ENCODE measurements at places on chromosomes 7 and 10.

GRCh38 chr10:49595003-49595712 is 15.0 kb upstream of the SLC18A3 start:
- no peaks in the 10 kb centered on the region for H3K36me3 ChIP-seq
- H3K4me3 ChIP-seq, result no peak overlapping the region
- H3K27me3 ChIP-seq, result peaks cover 2% of the 10 kb centered on the region
- H3K4me1 ChIP-seq, result no peaks in the 10 kb centered on the region

DNA sequence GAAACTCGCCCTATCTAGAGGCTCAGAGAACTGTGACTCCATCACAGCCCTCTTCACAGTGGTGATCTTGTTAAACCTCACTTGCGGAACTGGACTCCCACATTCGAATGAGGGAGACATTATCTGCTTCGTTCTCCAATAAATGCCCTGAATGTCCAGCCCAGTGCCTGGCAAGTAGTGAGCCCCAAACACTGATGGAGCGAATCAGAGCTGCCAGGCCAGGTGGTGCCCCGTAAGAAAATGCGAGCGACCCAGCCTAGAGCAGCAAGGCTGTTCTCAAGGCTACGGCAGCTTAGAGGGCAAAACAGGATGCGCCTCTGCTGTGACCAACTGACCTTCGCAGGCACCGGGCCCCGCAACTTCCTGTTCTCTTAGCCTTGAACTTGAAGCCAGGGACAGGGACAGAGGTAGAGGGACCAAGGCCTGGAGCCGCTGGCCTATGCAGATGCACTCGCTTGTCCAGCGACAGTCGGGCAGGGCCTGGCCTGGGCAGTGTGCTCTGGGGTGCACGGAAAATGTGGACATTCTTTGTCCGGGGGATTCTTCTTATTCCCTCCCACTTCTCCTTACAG is 217.6 kb downstream of the TCERG1L start:
- H3K27ac ChIP-seq, result no peak overlapping the region
- no peaks in the 10 kb centered on the region for H3K4me1 ChIP-seq
- no peaks in the 10 kb centered on the region for H3K27me3 ChIP-seq
- H3K4me3 ChIP-seq, result no peak overlapping the region

DNA sequence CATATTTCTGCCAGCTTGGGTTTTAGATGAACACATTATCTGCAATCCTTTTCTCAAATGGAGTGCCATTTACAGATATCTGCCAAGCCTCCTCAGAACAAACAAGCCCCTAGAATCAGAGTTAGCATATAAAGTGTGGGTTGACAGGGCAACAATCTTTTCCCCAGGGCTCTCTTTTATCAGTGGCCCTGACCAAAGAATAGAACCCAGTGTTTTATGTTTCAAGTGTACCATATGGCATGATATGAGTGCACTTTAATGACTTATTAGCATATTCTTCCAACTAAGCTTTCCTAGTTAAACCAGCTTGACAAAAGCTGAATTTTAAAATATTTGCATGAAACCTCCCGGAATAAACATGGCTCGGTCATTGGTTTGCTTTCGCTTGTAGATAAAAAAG is 57.3 kb downstream of the EVX1 start:
- DNase-seq, result no peak
- H3K27me3 ChIP-seq, result no peaks in the 10 kb centered on the region
- no peak overlapping the region for H3K27ac ChIP-seq
- no peaks in the 10 kb centered on the region for H3K36me3 ChIP-seq

- H3K27me3 ChIP-seq, result no peaks in the 10 kb centered on the region
- no peak overlapping the region for H3K27ac ChIP-seq
- H3K4me3 ChIP-seq, result no peak overlapping the region
- peaks cover 3% of the 10 kb centered on the region for H3K4me1 ChIP-seq
Observed at GRCh38 chr7:50530766-50531165, 34.4 kb downstream of the DDC start.

DNA sequence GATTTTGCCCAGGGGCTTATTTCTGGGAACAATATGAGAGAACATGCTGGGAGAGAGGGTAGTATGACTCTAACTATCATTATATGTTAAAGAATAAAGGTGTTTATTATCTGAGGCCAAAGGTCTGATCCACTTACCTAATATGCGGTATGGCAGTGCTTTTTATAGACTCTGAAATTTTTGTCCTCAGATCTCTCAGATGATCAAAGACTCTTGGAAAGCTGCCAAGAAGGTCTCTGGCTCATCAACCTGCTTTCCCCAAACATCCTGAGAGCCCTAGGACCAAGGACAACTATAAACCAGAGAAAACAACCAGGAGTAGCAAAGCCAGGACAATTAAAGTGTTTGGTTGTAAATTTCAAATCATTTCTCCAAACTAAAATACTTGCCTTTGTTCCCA is 255.7 kb upstream of the LRRN3 start:
- no peak overlapping the region for H3K4me3 ChIP-seq
- no peak for DNase-seq
- no peaks in the 10 kb centered on the region for H3K4me1 ChIP-seq
- no peak overlapping the region for H3K27ac ChIP-seq

- no peak overlapping the region for H3K27ac ChIP-seq
- no peaks in the 10 kb centered on the region for H3K36me3 ChIP-seq
Observed at GRCh38 chr7:146701166-146701565, 584.6 kb downstream of the CNTNAP2 start.

DNA sequence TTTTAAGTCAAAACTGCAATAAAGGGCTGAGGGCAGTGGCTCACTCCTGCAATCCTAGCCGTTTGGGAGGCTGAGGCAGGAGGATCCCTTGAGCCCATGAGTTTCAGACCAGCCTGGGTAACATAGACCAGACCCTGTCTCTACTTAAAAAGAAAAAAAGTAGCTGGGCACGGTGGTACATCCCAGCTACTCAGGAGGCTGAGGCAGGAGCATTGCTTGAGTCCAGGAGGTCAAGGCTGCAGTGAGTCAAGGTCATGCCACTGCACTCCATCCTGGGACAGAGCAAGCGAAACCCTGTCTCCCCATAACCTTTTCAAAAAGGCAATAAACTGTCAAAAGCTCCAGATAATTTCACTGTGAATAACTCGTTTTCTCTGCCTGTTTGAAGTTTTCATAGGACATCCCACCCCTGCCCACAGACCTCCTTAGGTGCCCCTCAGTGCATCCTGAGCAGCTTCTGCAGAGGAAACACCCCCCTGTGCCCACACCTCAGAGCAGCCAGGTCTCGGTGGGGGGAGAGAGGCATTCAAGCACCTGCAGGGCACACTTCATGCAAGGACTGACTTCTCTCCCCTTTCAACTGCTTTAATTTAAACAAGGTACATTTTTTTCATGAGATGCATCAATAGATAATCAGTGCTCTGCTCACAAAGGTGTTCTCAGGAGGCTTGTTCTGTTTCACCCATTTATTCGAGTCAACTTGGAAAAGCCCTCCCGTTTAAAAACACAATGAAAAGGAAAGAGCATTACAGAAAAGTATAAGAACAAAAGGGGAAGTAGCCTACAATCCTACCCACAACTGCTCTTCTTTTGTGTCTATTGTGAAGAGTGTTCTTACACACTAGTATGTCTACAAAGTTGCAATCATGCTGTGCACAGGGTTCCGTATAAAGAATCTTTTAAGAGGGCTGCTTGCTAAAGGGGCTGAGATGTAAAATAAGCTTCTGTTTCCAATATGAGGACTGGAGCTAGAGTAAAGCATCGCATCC is 104.9 kb downstream of the KMT2E start:
- H3K4me3 ChIP-seq, result peak overlapping the region; percentile 56
- peaks cover 44% of the 10 kb centered on the region for H3K36me3 ChIP-seq
- H3K4me1 ChIP-seq, result peaks cover 10% of the 10 kb centered on the region

DNA sequence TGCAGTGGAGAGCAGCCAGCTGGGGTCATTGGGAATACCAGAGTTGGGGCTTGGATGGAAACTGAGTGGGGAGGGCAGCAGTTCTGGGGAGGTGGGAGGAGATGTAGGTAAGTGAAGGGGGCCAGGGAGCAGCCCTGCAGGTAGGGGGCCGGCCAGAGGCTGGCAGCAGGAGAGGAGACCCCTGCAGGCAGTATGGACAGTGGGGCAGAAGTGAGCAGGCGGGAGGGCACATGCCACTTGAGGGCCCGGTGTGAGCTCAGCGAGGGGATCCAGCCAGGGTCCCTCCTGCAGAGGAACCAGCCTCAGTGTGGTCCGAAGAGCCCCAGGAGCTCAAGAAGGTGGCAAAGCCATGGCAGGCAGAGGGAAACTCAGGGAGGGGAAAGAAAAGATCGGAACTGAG is 75.4 kb downstream of the WDR11 start:
- no peak overlapping the region for H3K4me3 ChIP-seq
- H3K4me1 ChIP-seq, result no peaks in the 10 kb centered on the region
- no peak for DNase-seq
- no peak overlapping the region for H3K27ac ChIP-seq

GRCh38 chr10:127977357-127978009 is 70.6 kb downstream of the PTPRE start:
- DNase-seq, result no peak
- H3K27ac ChIP-seq, result no peak overlapping the region
- H3K4me1 ChIP-seq, result no peaks in the 10 kb centered on the region
- H3K4me3 ChIP-seq, result no peak overlapping the region

- H3K4me3 ChIP-seq, result no peak overlapping the region
- peak overlapping the region; percentile 73 for H3K27ac ChIP-seq
- H3K36me3 ChIP-seq, result no peaks in the 10 kb centered on the region
- H3K4me1 ChIP-seq, result peaks cover 4% of the 10 kb centered on the region
- peak; percentile 80 for DNase-seq
Observed at GRCh38 chr7:150876817-150877526, 24.7 kb downstream of the AOC1 start.

- H3K36me3 ChIP-seq, result no peaks in the 10 kb centered on the region
- H3K4me1 ChIP-seq, result no peaks in the 10 kb centered on the region
- no peaks in the 10 kb centered on the region for H3K27me3 ChIP-seq
- no peak for DNase-seq
Observed at GRCh38 chr7:102044984-102045673, 227.7 kb downstream of the CUX1 start.

- no peaks in the 10 kb centered on the region for H3K27me3 ChIP-seq
- H3K4me3 ChIP-seq, result no peak overlapping the region
- no peak overlapping the region for H3K27ac ChIP-seq
- no peak for DNase-seq
- no peaks in the 10 kb centered on the region for H3K4me1 ChIP-seq
- H3K36me3 ChIP-seq, result no peaks in the 10 kb centered on the region
Observed at GRCh38 chr7:7290429-7291122, 108.2 kb downstream of the C1GALT1 start.

GRCh38 chr10:94076325-94076841 is 82.7 kb downstream of the PLCE1 start:
- no peaks in the 10 kb centered on the region for H3K4me1 ChIP-seq
- no peak overlapping the region for H3K27ac ChIP-seq
- H3K27me3 ChIP-seq, result no peaks in the 10 kb centered on the region

- peaks cover 14% of the 10 kb centered on the region for H3K27me3 ChIP-seq
- no peak for DNase-seq
- H3K4me3 ChIP-seq, result no peak overlapping the region
- no peaks in the 10 kb centered on the region for H3K36me3 ChIP-seq
- no peak overlapping the region for H3K27ac ChIP-seq
Observed at GRCh38 chr10:13417459-13418126, 69.5 kb upstream of the SEPHS1 start.

GRCh38 chr10:13668126-13668525 is 81.4 kb downstream of the PRPF18 start:
- H3K4me1 ChIP-seq, result peaks cover 18% of the 10 kb centered on the region
- H3K36me3 ChIP-seq, result peaks cover 97% of the 10 kb centered on the region
- H3K4me3 ChIP-seq, result no peak overlapping the region
- DNase-seq, result no peak
- no peaks in the 10 kb centered on the region for H3K27me3 ChIP-seq

DNA sequence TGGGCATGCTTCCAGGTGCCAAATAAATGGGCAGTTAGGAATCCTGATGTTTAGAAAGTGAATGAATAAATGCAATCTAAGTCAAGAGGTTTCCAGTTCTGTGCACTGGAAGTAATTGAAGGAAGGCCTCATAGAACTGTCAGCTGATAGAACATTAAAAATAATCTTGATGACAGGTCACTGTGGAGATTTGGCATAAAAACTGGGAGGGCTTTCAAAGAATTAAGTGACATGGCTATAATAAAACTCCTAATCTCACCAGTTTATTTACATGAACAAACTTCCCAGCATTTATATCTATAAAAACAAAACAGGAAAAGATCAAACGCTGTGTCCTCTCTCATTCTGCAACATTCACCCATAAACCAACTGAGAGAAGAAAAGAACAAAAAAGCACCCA is 170.5 kb downstream of the SLIT1 start:
- DNase-seq, result no peak
- H3K36me3 ChIP-seq, result no peaks in the 10 kb centered on the region
- H3K27ac ChIP-seq, result no peak overlapping the region
- H3K4me1 ChIP-seq, result peaks cover 20% of the 10 kb centered on the region
- H3K4me3 ChIP-seq, result no peak overlapping the region
- no peaks in the 10 kb centered on the region for H3K27me3 ChIP-seq

- no peak overlapping the region for H3K27ac ChIP-seq
- H3K4me1 ChIP-seq, result peaks cover 2% of the 10 kb centered on the region
- no peak overlapping the region for H3K4me3 ChIP-seq
- no peaks in the 10 kb centered on the region for H3K27me3 ChIP-seq
Observed at GRCh38 chr7:140165422-140165821, 11.4 kb downstream of the KDM7A start.

DNA sequence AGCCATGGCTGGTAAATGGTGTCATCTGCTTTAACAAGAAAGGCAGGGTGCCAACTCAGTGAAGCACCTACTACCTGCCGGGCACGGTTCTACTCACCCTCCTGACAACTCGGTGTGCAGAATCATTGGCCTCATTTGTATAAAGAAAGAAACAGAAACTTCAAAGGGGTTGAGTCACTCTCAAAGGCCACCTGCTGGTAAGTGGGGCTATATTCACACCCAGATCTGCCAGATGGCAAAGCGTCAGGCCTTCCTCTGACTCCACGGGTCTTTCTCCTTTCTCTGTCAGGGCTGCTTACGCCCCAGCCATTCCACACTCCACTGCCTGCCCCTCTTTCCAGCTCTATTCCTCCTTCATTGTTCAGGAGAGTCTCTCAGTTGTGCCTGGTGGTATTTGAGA is 309.2 kb downstream of the GFRA1 start:
- no peaks in the 10 kb centered on the region for H3K27me3 ChIP-seq
- peaks cover 4% of the 10 kb centered on the region for H3K4me1 ChIP-seq
- no peak overlapping the region for H3K27ac ChIP-seq
- no peak for DNase-seq
- H3K4me3 ChIP-seq, result no peak overlapping the region
- no peaks in the 10 kb centered on the region for H3K36me3 ChIP-seq

DNA sequence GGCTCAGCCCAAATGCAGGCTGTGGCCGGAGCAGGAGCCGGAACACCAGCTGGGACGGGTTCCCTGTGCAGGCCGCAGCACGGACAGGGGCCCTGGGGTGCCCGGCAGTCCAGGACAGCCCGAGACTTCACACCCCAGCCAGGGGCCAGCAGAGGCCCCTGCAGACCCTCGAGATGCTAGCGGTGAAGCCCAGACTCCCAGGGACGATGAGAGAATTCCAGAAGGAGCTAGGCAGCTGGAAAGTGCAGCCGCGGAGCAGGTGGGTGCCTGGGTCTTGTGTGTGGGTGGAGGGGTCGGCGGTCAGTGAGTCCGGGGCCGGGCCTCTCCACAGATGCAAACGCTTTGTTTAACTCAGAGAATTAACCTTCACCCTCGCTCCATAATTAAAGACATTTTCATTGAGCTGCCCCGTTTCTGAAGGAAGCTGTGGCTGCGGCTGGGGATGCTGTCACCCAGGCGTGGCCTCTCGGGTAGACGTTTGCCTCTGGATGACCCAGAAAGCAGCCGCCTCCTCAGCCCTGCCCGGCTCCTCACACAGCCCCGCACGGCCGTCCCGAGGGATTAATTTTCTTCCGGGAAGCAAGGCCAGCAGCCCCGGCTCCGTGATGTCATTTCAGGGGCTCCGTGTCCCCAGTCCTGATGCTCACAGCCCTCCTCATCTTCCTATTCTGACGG is 26.5 kb downstream of the KNDC1 start:
- H3K4me1 ChIP-seq, result peaks cover 5% of the 10 kb centered on the region
- H3K27me3 ChIP-seq, result no peaks in the 10 kb centered on the region
- DNase-seq, result no peak
- H3K4me3 ChIP-seq, result no peak overlapping the region
- H3K36me3 ChIP-seq, result no peaks in the 10 kb centered on the region

All from neuronal stem cell (in vitro differentiated cells).